ENCODE measurements at places on chromosomes 11 and 22.

GRCh38 chr22:37917874-37918548 lies 11.9 kb downstream of the MICALL1 start:
- DNase-seq, result no peak

GRCh38 chr11:16923987-16924386 lies 90.2 kb downstream of the PLEKHA7 start:
- DNase-seq, result no peak

DNA sequence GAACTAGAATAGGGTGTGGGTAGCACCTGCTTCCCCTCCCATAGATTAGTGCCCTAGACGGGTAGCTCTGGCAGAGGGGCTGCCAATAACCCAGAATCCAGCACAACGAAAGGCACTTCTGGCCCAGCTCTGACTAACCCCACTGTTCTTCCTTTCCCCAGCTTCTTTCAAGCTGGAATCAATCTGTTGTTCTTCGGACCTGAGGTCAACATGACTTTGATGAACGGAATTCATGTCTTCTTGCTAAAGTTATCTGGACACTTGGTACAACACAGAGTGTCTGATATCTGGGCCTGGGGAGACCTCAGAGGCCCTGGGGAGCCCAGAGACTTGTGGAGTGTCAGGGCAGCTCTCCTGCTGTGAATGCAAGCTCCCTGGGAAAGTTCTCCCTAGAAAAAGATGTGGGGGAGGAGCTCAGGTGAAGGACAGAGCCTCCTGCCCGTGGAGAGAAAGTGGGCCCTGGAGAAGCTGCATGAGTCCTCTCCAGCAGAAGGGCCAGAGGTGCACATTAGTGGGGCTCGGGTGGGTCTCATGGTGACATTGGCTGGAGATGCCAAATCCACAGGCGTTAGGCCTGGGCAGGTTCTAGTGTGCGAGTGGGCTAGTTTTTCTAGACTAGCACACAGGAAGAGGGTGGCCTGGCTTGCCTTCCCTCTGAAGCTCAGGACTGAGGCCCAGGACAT lies 6.3 kb downstream of the KCNJ11 start:
- DNase-seq, result peak; percentile 59

- DNase-seq, result no peak
These were observed 25.3 kb downstream of the SIK2 start for GRCh38 chr11:111627591-111627990.

- peak; percentile 54 for DNase-seq
These were observed 49.5 kb upstream of the HSPA8 start for GRCh38 chr11:123111465-123111864.

DNA sequence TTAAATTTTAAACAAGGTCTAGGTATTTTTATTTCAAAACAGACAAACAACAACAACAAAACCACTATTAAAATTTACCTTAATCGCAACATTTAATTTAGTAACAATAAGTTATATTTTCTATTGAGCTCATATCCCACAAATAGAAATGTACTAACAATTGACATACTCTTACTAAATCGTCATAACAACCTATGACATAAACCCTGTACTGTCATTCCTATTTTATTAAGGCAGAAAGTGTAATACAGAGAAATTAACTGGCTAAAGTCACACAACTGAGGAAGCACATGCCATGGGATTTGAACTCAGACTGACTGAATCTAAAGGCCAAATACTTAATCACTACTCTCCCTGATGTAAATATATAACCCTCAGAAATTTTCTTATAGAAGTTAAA lies 3.0 kb downstream of the KIF18A start:
- DNase-seq, result no peak

DNA sequence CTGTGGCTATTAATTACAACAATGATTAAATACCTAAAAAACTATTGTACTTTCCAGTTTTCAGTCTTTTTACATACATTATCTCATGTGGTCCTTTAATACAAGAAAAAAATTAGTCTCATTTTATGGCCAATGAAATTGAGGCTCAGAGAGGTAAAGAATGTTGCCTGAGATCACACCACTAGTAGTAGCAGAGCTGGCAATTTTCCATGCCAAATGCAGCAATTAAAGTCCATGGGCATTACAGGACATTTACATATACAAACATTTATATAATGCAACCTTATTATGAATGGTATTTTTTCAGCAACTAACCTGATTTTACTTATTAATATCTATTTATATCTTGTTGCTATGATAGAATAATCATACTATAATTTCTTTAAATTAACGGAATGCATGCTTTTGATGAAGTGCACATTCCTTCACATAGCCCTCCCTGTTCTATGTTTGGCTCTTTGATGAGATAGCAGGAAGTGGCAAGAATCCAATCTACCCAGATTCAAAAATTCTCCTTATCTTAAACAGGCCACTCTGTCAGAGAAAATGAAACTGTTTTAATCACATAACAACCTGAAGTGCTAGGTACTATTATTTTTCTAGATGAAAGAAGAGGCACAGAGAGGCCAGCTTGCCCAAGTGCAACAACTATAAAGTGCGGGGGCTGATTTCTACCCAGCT lies 120.9 kb upstream of the LDLRAD3 start:
- DNase-seq, result no peak

GRCh38 chr11:63970902-63971301 lies 3.5 kb upstream of the COX8A start:
- DNase-seq, result no peak

DNA sequence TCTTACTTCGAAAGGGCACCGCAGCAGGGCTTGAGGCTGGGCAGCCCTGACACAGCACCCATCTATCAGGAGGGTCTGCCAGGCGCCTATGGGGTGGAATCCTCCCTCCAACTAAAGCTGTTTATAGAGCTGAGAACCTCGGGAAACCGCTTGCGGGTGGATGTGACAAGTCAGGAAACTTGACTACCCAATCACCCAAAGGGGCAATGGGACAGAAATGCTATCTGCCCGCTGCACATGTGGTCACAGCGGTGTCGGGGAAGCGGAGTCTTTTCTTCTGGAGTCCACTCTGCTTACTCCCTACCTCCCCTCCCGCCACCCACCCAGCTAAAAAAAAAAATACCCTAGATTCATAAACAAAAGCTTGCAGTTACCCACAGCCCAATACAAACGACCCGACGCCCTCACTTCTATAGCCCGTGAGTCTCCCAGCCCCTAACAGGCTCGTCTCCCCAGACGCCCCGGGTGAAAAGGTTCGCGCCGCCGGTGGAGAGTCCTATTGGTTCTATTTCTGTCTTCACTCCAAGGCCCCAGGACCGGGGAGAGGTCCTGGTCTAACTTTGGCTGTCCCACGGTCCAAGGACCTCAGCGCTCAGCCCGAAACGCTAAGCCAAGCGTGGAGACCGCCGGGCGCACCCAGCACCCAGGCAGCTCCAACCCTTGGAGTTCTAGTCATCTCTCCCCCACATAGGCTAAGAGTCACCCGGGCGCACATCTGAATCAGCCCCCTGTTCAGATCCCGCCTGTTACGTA lies 1.4 kb downstream of the TRPC6 start:
- DNase-seq, result peak; percentile 13

GRCh38 chr11:119722281-119722794 lies 6.7 kb downstream of the NECTIN1 start:
- DNase-seq, result no peak

GRCh38 chr22:50545522-50546325 lies at the start of gene KLHDC7B:
Gene KLHDC7B, plus strand, starts transcription at chr22:50545899. Its CDS starts 345 bp downstream, at chr22:50546244.
- peak; percentile 32 for DNase-seq

GRCh38 chr22:42277988-42278776 lies 7.7 kb upstream of the TCF20 start:
- no peak for DNase-seq

DNA sequence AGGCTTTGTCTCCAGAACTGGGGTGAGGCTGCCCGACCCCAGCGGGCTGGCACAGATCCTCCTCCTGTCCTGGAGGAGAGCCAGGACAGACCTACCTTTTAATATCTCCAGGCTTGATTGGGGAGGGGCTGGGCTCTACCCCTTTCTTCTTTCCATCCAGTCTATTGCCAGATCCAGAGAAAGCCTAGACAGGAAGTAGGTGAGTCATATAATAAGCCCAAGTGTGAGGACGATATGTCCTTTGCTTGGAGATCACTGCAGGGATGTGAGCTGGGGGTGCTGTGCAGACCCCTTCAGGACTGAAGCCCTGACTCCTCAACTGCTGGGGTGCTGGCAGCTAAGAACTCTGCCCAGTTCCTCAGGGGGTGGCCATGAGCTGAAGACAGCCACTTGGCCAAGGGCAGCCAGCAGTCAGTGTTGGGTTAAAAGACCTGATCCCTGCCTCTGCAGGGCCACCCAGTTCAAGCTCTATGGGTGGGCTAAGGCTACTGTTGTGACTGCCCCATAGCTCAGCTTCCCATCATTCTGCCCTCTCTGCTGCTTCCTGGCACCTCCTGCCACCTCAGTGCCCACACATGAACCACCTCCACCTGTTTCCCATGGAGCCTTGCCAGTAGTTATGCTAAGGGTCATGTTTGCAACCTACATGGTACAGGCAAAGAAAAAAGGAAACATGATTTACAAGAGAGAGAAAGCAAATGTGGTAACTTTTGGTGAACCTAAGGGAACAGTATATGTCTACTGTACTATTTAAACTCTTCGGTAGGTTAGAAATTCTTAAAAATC lies 8.3 kb upstream of the C22orf39 start:
- DNase-seq, result no peak

GRCh38 chr11:123470842-123471241 lies 40.8 kb downstream of the GRAMD1B start:
- DNase-seq, result no peak

- DNase-seq, result no peak
These were observed 36.8 kb downstream of the BARX2 start for GRCh38 chr11:129412494-129412893.

- peak; percentile 96 for DNase-seq
These were observed 455.8 kb downstream of the MIAT start for GRCh38 chr22:27113211-27113635.

DNA sequence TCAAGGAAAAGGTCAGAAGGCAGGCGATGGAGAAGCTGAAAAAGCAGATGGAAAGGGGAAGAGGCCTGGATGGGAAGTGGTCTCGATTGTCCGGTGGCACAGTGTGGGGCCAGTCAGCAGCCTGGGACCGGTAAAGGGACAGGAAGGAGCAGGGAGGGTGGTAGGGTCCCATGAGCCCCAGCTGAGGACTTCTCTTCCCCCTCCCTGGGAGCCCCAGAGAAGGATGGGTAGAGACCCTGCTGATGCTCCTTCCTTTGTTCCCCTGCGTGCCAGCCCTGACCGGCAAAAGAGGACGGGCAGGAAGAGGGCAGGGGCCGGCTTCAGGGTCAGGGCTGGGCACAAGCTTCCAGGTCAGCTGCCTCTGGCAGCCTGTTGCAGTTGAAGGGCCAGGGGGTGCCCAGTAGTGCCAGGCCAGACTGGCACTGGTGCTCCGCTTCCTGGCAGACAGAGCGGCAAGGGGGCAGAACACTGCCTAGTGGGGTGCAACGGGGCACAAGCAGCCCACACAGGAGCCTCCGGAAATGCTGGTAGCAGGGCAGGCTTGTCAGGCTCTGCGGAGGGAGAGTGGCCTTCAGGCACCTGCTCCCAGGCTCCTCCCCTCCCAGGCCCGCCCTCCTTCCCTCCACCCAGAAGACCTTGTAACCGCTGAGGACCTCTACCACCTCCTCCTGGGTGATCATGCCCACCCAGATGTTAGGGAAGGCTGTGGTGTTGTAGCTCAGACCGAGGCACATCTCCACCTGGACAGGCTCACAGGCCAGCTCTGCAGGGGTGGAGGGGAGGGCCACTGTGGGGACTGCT lies 739 bp upstream of the C1QTNF5 start:
- DNase-seq, result no peak

DNA sequence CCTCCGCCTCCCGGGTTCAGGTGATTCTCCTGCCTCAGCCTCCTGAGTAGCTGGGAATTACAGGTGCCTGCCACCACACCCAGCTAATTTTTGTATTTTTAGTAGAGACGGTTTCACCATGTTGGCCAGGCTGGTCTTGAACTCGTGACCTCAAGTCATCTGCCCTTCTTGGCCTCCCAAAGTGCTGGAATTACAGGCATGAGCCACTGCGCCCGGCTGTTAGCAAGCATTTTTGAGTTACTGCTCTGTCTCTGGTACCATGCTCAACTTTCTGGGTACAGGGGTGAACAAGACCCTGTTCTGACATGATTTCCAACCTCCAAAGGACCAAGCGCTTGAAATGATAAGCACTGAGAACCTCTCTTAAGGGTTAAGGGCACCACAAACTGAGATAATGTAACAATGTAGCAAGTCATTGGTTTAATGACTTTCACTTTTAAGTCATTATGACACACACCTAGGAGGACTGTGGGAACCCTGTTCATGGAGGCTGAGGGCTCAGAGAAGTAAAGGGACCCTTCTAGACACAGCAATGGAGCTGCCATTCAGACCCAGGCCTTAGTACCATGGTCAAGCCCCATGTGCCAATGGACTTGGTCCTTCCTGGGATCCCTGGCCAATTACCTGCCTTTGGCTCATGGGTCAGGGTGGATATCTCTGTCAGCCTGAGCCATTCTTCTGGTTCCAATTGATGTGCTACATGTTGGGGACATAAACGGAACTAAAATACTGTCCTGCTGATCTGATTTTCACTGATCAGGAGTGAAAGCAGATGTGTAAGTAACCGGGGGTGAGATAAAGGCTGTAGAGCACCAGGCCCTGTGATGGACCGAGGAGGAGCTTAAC lies 11.6 kb downstream of the SLC3A2 start:
- DNase-seq, result no peak

DNA sequence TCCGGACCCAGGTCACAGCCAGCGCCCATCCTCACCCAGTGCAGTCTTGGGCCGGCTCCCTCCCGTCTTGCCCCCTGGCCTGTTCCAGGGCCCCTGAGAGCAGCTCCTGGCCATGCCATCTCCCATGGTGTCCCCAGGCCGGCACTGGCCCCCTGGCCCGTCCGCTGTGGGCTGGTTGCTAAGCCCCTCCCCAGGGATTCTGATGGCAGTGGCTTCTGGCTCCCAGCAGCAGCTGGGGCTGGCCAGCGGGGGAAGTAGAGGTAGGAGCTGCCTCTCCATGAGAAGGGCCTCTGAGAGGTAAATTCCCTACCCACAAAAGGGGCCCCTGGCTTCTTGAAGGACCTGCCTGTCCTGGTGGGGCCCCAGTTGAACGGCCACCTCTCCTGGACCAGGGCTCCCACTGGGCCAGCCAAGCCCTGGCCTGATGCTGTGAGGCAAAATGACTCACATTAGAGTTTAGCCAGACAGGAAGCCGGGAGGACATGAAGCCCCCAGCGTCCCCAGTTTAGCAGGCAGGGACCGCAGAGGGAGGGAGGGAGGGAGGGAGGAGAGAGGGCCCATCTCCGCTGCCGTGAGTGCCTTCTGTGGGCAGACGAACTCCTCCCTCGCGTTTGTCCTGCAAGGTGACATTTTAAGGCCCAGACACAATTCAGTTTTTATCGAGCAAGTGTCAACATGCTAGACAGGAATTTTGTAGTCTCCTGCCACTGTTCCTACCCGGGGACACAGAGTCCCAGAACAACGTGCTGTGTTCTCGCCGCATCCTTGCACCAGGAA lies 32.9 kb upstream of the GAL start:
- peak; percentile 13 for DNase-seq

DNA sequence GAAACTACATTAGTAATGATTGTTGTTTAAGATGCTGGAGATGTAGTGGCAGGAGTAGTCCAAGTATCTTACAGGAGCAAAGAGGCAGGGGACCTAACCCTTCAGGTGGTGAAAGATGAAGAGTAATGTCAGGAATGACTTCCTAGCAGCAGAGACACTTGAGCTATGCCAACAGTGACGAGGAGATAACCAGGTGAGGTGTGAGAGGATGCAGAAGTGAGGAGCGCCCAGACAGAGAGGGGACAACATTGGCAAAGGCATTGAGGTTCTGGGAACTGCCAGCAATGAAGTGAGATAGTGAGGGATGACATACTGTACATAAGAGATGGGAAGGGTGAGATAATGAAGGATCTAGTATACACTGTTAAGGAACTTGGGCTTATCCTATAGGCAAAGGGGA lies 95.8 kb downstream of the NCAM1 start:
- no peak for DNase-seq
